Activated CD4-positive, CD25-positive, alpha-beta regulatory T cell treated with anti-CD3 and anti-CD28 coated beads, Interleukin-2, amount 50 U/mL, for 72 hours (primary cell): ENCODE measurements at places on chromosomes 3 and 15.

- DNase-seq = no peak
These were observed 72.7 kb downstream of the IQCH start for GRCh38 chr15:67327312-67327711.

GRCh38 chr3:184031187-184031792, at the start of gene HTR3D:
Gene HTR3D, plus strand, starts transcription at chr3:184031742. Its CDS starts 0 bp downstream, at chr3:184031742.
- DNase-seq = no peak

GRCh38 chr3:174483254-174483653, 375.9 kb upstream of the NAALADL2 start:
- no peak for DNase-seq

DNA sequence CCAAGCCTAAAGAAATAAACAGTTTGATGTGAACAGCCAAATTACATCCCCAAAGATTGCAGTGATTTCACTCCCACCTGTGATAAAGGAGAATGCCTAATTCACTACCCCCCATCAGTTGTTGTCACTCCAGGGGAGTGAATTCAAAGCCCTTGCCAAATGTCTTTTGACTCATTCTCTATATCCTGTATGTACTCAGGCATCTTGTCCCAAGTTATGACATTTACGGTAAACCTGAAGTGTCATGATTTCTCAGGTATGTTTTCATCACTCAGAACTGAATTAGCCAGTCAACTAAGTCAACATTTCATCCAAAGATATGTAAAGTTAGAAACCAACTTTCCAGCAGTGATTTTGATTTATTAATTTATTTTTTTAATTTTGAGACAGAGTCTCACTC, 22.0 kb upstream of the HERC1 start:
- no peak for DNase-seq

- DNase-seq = no peak
These were observed 334.3 kb downstream of the UNC13C start for GRCh38 chr15:54312528-54312927.

- no peak for DNase-seq
These were observed 34.8 kb upstream of the CTSH start for GRCh38 chr15:78979456-78980320.

GRCh38 chr15:75148280-75148679, 53.4 kb upstream of the C15orf39 start:
- DNase-seq = no peak

GRCh38 chr15:62390791-62391640, 225.9 kb upstream of the C2CD4B start:
- DNase-seq = peak; percentile 43

DNA sequence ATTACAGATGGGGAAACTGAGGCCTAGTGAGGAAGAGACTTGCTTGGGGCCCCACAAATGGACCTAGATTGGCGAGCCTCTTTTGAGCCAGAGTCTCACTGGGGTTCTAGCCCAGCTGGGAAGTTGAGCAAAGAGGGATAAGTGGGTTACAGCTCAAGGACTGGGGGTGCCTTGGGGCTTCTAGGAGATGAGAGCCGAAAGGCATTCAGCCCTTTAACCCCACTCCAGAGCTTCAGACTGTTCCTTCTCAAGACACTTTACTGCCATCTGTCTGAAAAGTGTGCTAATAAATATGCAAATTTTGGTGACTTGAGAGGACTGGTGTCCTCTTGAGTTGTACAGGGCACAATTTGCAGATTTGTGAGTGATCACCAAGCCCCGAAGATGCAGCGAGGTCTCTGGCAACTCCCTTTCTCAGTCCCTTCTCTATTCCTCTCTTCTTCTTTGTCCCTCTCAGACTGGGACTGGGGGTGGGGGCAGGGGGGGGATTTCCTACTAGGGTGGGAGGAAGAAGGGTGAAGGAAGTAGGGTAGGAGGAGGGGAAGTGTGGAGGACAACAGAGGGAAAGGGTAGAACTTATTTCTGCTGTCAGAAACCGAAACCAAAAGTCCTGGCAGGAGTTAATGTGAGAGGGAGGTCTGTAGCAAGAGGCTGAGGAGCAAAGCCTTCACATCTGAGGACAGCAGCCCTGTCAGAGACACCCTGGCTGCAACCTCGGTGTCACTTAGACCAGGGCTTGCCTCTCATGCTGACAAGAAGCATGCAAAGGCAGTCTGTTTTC, 16.2 kb upstream of the ANKDD1A start:
- DNase-seq = no peak

- no peak for DNase-seq
These were observed 75.7 kb upstream of the KLHL25 start for GRCh38 chr15:85870216-85871014.

- DNase-seq = no peak
These were observed 5.8 kb downstream of the LTK start for GRCh38 chr15:41507820-41508290.

GRCh38 chr3:49723296-49723627, 489 bp downstream of the GMPPB start:
- DNase-seq = peak; percentile 72

DNA sequence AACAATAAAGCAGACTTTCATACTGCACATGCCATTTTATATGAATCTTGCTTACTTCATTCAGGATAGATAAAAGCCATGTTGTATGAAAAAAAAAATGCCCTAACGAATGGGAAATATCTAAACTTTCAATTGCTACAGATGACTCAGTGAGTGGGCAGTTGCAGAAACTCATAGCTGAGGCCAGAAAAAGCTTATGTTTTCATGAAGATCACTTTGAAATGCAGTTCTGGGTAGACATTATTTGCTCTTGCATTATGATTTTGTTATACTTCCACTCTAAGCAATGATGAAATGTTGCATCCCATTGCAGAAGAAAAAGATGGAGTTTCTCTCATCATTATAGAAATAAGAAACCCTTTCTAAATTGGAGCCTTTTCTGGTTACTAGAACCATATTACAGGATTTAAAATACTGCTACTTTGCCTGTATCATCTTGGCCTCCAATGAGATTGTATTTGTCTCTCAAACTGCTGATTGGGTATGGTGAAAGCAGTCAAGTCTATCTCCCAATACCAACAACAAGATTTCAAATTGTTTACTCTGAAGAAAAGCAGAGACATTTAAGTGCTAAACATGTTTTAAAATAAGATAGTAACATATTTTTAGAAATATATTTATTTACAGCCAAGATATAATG, 17.0 kb downstream of the PEAK1 start:
- no peak for DNase-seq

DNA sequence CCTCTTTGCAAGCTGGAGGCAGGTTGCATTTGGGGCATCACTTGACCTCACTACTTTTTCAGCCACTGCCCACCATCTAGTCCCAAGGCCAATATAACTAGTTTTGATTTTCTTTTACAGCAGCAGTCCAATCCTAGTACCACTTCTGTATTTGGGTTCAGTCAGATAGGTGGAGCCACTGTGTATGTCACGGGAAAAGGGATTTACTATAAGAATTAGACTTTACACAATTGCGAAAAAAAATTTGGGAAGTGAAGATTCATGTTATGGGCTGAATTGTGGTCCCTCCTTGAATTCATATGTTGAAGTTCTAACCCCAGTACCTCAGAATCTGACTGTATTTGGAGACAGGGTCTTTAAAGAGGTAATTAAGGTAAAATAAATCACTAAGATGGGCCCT, 37.4 kb upstream of the NMNAT3 start:
- DNase-seq = no peak

GRCh38 chr3:79297245-79297960, 470.4 kb downstream of the ROBO1 start:
- no peak for DNase-seq

DNA sequence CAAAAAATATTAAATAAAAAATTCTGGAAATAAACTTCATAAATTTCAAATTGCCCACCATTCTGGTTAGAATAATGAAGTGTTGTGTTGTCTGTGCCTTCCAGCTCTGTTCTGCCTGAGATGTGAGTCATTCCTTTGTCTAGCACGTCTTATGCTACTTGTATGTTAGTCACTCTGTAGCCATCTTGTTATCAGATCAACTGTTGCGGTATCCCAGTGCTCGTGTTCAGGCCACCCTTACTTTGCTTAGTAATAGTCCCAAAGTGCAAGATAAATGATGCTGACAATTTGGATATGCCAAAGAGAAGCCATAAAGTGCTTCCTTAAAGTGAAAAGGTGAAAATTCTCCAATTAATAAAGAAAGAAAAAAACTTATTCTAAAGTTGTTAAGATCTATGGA, 527.5 kb downstream of the NAALADL2 start:
- no peak for DNase-seq

DNA sequence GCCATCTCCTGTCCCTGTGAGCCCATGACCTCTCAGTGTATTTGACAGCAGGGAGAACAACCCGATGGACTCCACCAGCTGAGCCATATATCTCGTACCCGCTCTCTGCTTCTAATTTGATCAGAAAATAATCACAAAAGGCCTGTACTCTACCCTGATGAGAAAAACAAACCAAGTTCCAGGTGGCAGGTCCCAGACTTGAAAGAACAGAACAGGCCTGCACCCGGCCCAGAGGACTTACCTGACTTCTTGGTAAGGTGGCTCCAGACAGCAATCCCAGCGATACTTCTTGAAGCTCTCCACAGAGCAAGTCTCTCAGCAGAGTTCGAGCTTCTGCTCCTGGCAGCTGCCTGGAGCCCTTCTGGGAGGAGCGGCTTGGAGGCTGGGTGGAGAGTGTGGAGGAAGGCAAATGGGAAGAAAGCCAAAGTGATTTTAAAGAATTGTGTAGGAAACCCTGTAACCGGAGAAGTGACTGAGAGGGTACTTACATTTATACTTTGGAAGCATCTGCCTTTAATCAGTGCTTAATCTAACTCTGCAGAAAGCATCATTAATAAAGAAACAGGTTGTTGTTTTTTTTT, 91.6 kb downstream of the SCN11A start:
- DNase-seq = no peak

GRCh38 chr15:99845009-99845408, 111.8 kb upstream of the LYSMD4 start:
- DNase-seq = no peak

DNA sequence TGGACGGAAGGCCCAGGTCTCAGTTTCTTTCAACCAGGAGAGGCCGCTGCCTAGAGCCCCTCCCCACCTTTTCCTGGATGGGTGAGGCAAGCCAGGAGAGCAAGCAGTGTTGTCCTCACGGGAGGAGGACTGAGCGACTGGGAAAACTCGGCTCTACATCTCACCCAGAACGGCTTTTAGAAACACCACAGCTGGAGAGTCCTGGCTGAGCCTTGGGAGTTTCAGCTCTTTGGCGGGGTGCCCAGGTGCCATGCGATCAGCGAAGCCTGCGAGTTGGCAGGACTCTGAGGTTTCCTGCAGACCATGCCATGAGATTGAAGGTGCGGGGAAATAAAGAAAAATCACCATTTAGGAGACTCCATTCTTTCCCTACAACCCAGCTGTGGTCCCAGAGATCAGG, 26.0 kb downstream of the PPCDC start:
- DNase-seq = no peak

- no peak for DNase-seq
These were observed 189.9 kb downstream of the LPP start for GRCh38 chr3:188343894-188344293.

DNA sequence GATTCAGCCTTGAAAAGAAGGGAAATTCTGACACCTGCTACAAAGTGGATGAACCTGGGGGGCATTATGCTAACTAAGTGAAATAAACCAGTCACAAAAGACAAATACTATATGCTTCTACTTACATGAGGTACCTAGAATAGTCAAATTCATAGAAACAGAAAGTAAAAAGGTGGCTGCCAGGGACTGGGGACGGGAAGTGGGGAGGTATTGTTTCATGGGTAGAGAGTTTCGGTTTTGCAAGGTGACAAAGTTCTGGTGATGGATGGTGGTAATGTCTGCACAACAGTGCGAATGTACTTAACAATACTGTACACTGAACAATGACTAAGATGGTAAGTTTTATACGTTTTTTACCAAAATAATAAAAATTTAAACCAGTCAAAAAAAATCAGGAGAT, 4.8 kb downstream of the IDH2 start:
- DNase-seq = peak; percentile 54

DNA sequence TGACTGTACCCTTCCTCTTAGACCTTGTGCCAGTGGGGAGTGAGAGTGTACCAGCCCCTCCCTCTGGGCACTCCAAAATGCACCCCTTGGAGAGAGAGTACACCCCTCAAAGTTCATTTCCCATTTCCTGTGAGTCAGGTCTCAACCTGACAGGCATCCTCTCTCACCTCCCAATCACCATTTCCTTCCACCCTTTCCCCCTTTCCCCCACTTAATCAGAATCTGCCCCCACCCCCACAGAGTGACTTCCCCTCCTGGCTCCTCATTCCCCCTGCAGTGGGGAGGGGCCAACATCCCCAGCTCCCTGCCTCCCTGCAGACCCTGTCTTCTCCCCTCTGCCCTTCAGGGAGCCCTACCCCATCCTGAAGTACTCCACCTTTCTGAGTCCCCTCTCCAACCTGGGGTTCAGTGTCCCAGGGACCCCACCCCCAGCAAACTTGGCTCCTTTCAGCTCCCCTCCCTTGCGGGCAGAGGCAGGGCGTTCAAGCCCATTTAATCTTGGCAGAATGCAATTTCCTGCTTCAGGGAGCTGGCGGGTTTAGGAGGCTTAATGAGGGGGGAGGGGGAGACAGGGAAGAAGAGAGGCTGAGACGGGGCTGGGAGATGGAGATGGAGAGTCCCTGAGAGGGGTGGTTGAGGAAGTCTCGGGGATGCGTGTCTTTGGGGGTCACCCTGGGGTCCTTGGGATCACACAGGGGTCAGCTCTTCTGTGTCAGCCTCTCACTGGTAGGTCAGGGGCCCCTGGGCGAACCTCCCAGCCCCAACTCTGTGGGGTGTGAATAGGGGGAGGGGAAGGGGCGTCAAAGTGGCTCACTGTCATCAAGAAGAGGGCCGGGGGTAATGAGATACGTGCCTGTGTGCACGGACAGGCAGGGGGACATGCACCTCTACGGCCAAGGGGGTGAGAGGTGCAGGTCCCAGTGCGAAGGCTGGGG, 16.6 kb upstream of the SEMA3F start:
- DNase-seq = no peak

DNA sequence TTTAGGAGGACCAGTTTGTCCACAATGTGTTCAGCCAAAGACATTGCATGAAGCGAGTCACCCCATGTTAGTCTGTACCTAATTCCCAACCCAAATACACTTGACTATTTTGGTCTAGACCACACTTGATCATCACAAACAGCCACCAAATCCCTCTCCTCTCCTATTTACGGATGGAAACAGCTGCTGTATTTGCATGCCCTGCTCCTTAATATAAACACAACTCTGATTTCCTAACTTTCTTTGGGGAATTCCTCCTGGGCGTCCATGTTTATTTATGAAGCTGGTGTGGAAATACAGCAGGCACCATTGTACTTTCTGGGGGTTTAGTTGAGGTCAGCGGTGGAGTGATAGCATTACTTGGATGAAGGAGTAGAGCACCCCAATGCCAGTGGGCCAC, 235.2 kb downstream of the TLE3 start:
- no peak for DNase-seq

- no peak for DNase-seq
These were observed 388.1 kb downstream of the FGF12 start for GRCh38 chr3:192339214-192339613.

- no peak for DNase-seq
These were observed 27.1 kb downstream of the ITPR1 start for GRCh38 chr3:4520033-4520816.

GRCh38 chr3:78659386-78659987, 1108.3 kb downstream of the ROBO1 start:
- no peak for DNase-seq
